ENCODE measurements at places on chromosomes 5 and 9.

GRCh38 chr9:4146293-4146692 lies 153.6 kb downstream of the GLIS3 start:
- no peak for DNase-seq

GRCh38 chr9:16309469-16310271 lies 560.8 kb downstream of the BNC2 start:
- DNase-seq, result no peak

GRCh38 chr9:132023419-132024180 lies 56.1 kb downstream of the MED27 start:
- DNase-seq, result no peak

DNA sequence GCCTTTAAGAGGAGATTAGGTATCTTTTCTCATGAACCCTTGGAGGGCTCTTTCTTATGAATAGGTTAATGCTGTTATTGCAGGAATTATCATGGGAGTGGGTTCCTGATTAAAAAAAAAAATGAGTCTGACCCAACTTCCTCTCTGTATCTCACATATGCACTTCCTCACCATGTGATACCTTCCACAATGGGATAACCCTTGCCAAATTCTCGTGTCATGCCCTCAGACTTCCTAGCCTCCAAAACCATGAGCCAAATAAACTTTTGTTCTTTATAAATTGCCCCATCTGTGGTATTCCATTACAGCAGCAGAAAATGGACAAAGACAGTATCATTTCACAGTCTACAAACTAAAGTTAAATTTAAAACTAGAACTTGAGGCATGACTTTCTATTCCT lies 1.0 kb downstream of the OR1B1 start:
- DNase-seq, result no peak

GRCh38 chr9:100441911-100442361 lies 15.0 kb downstream of the MSANTD3 start:
- DNase-seq, result no peak

DNA sequence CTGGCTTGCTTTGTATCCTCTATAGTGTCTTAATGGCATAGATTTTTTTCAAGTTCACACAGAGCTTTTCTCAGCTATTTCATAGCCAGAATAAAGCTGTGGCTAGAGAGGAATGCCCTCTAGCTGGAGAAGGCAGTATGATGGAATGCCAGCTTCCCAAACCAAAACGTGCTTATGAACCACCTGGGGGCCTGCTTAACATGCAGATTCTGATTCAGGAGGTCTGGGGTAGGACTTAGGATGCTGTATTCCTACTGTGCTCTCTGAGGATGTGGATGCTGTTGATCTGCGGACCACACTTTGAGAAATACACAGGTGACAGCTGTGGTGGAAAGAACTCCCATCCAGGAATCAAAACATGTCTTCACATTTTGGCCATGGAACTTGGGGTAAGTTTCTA lies 49.9 kb upstream of the DPYSL3 start:
- DNase-seq, result no peak

- DNase-seq, result peak; percentile 12
Measured at GRCh38 chr5:68661237-68661636, 432.6 kb upstream of the SLC30A5 start.

DNA sequence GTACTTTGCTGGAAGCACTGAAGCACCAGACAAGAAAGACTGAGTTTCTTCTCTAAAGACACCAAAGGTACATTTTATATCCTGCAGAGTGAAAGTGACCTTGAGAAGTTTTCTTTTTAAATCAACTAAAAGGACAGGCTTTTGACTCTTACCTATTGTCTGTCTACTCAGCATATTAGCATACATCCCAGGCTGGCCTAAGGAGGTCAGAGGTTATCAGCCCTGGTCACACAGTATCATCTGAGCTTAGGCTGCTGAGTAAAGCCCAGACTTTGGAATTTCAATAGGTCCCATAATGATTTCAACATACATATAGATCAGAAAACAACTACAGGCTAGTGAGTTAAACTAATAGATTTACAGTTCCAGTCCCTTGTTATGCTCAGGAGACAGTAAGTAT lies 10.1 kb upstream of the CDH9 start:
- DNase-seq, result no peak

- no peak for DNase-seq
Measured at GRCh38 chr5:80127116-80127552, 92.0 kb downstream of the THBS4 start.
